MV-4-11 (cell line): ENCODE measurements at places on chromosomes 3 and 15.

- no peak for DNase-seq
Measured at GRCh38 chr15:73826711-73827251, 46.6 kb upstream of the TBC1D21 start.

DNA sequence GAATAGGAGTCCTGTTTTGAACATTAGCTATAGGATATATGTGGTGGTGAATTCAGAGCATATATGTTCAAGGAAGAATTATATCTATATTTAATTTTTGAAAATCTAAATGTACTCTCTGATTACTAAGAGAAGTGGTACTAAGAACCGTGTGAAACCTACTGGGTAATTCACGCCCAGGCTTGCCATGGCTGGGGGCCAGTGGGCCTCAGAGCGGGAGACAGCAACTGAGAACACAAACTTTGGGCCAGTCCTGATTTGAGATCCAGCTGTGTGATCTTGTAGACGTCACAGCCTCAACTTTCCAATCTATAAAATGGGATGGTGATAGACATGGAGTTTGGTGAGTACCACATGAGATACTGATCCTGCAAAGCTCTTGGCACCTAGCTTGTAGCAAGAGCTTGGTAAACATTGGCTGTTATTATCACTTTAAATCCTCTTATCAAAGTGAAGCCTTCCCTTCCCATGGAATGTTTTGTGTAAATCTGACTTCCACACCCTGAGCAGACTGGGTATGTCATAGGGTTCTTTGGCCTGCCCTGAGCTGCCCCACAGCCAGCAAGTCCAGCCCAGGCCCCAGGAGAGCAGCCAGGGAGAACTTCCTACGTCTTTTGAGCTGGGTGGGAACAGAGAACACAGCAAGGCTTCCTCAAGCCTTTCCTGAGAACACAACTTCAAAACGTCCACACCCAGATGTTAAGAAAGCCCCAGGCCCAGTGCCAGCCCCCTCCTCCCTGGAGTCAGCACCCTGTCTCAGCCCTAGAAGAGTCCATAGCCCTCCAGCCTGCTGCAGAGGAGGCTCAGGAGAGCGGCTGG lies 8.2 kb upstream of the PAQR5 start:
- DNase-seq = no peak

GRCh38 chr3:102148598-102149337 lies 286.0 kb upstream of the ZPLD1 start:
- DNase-seq = peak; percentile 5

GRCh38 chr3:134944429-134944828 lies 149.4 kb downstream of the EPHB1 start:
- no peak for DNase-seq

DNA sequence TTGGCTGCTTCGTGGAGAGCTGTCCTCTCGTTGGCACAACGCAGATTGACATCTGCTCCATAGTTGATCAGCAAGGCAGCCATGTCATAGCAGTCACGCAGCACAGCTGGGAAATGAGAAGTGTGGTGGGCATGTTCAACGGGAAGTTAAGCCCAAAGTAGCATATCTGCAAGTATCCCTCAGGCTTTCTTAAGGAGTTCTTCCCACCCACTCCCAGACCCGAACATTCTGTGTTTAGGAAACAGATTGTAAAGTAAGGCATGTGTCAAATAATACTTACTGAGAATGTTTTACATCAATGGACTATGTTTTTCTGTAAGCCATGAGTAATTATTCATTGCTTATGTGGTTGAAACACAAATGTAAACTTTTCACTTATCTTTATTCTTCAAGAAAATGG lies 9.2 kb downstream of the ASB14 start:
- DNase-seq = no peak
